ENCODE measurements at places on chromosomes 11 and 22.

DNA sequence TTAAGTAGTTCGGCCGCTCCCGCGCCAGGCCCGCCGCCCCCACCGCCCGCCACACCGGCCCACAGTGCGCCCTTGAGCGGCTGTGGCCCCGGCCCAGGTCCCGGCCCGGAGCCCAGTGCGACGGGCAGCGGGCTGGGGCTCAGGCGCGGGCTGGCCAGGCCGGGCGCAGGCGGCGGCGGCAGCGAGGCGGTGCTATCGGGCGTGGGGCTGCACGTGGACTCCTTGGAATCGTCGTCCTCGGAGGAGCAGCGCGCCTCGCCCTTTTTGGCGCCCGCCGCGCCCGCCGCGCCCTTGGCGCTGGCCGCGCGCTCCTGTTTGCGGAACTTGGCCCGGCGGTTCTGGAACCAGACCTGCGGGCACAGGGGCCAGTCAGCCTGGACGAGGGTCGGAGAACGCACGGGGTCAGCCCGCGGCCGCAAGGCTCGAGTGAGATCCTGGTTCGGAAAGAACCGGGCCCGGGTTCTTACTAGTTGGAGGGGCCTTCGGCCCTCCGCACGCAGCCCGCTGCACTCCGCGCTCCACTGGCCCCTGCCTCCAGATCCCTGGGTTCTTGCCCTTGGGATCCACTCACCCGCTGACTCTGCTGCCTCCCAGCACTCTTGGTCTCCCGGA lies 4.0 kb downstream of the PHOX2A start:
- DNase-seq, result no peak

GRCh38 chr11:131954146-131954545 lies 583.7 kb downstream of the NTM start:
- DNase-seq, result no peak

GRCh38 chr22:45998638-45999378 lies 21.8 kb upstream of the WNT7B start:
- no peak for DNase-seq

- no peak for DNase-seq
Measured at GRCh38 chr11:34114471-34114870, 9.0 kb downstream of the NAT10 start.
